Calu3 (cell line): ENCODE measurements at places on chromosomes 2 and 18. TPM values are rescaled to one million over a fixed set of nuclear protein-coding genes. Genes with fewer than 3 reads are reported as not detected.

- no peak for DNase-seq
Measured at GRCh38 chr18:63869374-63869773, 18.1 kb upstream of the SERPINB2 start.

- no peak for DNase-seq
Measured at GRCh38 chr2:219182331-219183150, 4.5 kb downstream of the RETREG2 start.

- DNase-seq = no peak
Measured at GRCh38 chr2:217960351-217960750, 42.4 kb downstream of the TNS1 start.

- peak; percentile 39 for DNase-seq
Measured at GRCh38 chr2:20447437-20448245, 767 bp downstream of the RHOB start.

GRCh38 chr2:127379712-127380355 is 7.9 kb downstream of the MAP3K2 start:
- DNase-seq = no peak

GRCh38 chr18:73270920-73271634 is 403.3 kb upstream of the NETO1 start:
- DNase-seq = no peak

- no peak for DNase-seq
Measured at GRCh38 chr2:234630801-234631261, 133.9 kb upstream of the ARL4C start.

GRCh38 chr18:48934723-48935432 is 15.9 kb downstream of the SMAD7 start:
- no peak for DNase-seq

GRCh38 chr18:77000527-77000926 is 132.1 kb downstream of the MBP start:
- peak; percentile 82 for DNase-seq

DNA sequence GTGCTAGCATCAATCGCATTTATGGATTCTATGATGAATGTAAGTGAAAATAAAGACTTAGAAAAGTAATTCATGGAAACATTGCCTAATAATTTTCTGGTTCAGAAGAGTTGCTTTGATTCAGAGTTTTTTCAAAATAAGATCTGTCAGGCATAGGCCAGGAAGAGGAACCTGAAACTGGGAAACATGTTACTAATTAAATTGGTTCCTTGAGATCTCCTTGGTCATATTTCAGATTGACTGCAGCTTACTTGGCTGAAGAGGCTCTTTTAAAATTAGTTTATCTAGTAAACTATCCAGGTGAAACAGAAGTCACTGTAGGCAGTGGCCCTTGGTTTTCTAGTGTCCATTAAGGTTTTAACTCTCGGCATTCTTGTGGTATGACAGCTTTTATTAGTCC is 27.4 kb downstream of the PPP1CB start:
- DNase-seq = no peak

- DNase-seq = no peak
Measured at GRCh38 chr18:48529796-48530195, 9.0 kb upstream of the CTIF start.

- no peak for DNase-seq
Measured at GRCh38 chr18:36547544-36547943, 250.0 kb downstream of the FHOD3 start.

DNA sequence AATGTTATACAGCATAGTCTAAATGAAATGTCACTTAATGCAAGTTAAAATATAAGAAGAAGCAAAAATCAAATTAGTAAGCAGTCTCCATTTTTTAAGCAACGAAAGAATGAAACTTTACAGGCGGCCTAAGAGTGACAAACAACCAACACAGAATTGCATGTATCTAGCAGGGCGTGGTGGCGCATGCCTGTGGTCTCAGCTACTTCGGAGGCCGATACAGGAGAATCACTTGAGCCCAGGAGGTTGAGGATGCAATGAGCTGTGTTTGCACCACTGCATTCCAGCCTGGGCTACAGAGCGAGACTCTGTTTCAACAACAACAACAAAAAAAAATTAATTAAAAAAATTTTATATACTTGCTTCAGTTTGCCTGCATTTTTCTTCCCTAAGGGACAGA is 16.6 kb downstream of the RBMS1 start:
- DNase-seq = no peak

GRCh38 chr18:832085-832681 is 20.1 kb upstream of the YES1 start:
- peak; percentile 23 for DNase-seq

- DNase-seq = no peak
Measured at GRCh38 chr18:31203096-31203793, 40.6 kb upstream of the DSC1 start.

DNA sequence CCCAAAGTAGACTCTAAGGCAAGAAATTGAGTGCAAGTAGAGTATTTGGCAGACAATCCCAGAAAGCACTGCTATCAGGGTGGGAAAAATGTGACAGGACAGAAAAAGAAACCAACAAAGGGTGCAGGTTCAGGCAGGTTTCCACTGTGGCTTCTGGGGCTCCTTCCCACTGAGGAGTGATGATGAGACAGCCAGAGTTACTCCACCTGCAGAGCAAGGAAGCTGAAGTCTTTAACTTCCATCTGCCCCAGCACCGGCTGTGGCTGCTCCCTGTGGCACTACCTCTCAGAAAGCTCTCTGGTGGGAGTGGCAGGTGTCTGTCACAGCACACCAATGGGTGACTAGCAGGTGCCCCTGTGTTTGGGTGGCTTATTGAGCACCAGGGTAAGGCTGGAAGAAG is 37.6 kb upstream of the ACKR3 start:
- no peak for DNase-seq

GRCh38 chr2:67836866-67837265 is 225.9 kb downstream of the C1D start:
- DNase-seq = no peak

- no peak for DNase-seq
Measured at GRCh38 chr2:31049916-31050588, 88.2 kb downstream of the GALNT14 start.

DNA sequence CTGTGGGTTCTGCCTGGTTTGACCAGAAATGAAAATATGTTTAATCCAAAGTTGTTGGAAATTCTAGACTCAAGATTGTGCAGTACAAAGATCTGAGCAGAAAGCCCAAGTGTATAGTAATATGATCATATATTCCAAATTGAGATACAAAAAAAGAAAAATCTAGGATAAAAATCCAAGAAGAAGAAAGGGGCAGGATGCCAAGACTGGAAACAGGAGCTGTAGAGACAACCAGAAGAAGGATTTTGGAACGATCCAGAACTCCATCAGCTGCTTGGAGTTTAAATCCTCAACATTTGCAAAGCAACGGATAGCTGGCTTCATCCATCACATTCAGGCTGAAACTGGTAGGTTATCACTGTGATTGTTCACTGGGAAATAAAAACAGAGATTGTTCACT is 333.6 kb upstream of the UBE2E3 start:
- DNase-seq = no peak

DNA sequence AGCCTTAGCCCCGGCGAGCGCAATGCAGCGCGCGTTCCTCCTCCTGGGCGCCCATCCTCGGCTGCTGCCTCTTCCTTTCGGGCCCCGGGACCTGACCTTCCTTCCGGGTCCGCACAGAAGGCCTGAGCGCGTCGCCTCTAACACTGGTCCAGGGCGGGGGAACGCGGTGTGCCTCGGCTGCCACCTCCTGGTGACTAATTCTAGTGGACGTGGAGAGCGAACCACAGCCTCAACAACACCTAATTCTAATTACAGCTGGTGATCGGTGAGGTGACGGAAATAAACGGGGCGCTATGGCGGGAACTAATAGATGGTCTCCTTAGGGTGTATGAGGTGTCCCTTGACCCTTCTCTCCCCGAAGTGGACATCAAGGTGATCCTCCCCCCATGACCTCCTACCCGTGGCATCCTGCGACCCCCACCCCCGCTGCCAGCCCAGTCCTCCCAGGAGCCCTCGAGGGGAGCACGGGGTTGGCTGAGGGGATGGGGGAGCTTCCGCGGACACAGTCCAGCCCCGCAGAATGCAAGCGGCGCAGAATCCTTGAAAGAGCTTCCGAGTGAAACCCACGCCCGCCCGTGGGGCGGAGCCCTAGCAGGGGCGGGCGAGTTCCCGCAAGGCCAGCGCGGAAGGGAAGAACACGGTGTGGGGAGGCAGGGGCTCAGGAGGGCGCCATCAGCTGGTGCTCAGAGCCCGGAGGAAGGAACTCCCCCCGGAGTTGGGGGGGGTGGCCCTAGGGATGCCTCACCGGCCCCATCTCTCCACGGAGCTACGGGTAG is 12.8 kb upstream of the HMSD start:
- peak; percentile 89 for DNase-seq

DNA sequence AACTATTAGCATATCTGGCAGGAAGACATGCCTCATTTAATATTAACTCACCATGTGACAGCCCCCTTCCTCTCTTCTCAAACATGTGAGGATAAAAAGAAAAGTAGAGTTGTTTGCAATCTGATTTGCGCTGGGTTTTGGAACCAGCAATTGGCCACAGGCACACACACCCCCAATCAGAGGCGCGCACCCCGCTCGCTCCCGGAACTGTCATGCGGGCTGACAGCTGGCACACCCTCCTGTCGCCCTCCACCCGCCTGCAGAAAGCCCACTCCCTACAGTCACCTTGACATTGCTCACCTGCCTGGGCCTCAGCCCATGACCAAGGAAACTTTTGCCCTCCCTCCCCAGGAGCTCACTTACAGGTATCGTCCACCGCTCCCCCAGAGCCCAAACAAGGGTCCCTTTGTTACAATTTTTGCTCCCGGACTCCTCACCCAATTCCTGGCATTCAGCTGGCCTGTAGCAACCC is 1.1 kb downstream of the COBLL1 start:
- DNase-seq = peak; percentile 83

- DNase-seq = no peak
Measured at GRCh38 chr2:95388856-95389244, 13.7 kb upstream of the FAHD2A start.

- no peak for DNase-seq
Measured at GRCh38 chr2:102010902-102011301, 19.1 kb downstream of the IL1R2 start.

GRCh38 chr18:53261241-53261640 is 921.2 kb downstream of the DCC start:
- no peak for DNase-seq

DNA sequence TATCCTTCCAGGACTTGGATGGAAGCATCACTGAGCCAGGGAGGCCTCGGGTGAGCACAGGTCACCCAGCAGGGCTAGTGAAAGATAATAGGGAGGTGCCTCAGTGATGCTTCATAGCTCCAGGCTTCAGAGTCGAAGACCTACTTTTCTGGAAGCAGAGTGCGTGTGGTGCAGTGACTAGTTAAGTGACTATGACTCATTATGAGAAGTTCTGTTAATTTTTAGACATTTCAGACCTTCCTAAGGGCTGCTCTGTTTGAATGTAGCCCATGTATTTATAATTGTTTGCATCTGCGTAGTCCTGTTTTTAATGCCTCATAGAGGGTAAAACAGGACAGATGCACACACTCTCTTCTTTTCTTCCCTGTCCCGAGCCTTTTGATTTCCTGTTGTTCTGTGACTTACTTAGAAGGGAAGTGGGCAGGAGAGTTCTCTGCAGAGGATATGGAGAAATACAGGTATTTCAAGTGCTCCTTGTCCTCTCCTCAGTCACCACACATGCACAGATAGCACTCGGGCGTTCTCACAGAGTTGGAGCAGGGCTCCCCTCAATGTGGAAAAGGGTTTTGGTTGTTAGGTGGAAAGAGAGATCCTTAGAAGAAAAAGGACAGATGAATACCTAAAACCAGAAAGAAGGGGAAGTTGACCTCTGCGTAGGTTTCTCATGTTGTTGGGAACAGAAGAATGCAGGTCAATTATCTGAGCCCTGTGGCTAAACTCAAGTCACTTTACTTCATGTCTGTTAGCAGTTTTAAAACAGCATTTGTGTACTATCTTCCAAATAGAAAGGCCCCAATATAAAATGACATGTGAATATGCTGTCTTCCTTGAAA is 34.7 kb downstream of the RALB start:
- peak; percentile 41 for DNase-seq

DNA sequence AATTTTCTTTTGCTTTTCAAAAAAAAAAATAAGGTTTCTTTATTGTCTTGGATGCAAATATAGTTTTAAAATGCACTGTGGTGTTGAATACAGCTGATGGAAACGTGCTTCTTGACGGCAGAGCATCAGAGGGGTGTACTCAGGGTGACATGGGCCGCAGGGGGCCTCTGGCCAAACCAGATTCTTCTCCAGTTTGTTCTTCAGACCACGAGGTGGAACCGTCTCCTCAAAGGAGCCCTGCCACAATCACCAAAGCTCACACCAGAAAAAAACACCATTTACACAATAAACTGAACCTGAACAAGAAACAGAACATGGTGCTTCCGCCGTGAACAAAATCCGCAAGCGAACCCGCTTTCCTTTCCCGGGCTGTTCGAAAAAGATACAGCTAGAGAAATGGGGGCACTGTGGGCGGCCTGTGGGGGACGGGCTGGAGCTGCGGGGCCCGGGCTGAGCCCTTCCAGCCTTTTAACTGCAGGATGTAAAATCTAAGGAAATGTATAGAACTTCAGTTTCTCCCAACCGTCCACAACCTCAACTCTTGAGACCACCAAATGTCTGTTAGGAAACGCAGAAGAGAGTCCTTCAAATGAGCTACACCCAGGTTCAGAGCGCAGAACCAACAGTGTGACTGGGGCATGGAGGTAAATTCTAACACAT is 34.5 kb downstream of the PSMG2 start:
- no peak for DNase-seq

- no peak for DNase-seq
Measured at GRCh38 chr2:142992840-142993239, 115.4 kb downstream of the KYNU start.

- DNase-seq = no peak
Measured at GRCh38 chr2:68710756-68711155, 23.9 kb upstream of the ARHGAP25 start.

DNA sequence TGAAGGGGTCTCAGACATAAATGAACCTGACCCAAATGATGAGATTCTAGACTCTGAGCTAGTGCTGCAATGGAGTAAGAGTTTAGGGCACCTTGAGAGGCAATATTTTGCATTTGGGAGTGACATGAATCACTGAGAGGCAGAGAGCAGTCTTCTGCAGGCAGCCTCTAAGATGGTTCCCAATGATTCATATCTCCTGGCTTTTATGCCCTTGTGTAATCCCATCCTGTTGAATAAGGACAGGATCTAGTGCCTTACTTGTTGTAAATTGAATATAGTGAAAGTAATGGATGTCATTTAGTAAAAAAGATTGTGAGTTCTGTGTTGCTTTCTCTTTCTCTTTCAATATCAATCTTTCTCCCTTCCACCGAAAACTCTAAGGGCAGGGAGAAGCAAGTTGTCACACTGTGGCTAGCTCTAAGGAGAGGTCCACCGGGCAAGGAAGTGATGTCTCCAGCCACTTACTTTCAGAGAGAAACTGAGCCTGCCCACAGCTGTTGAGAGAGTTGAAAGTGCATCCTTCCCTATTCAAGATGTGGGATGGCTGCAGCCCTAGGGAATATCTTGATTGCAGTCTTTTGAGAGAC is 144.7 kb downstream of the TRIB2 start:
- no peak for DNase-seq

LYPD1 gene
- total RNA-seq = 15.8 and 34.3 TPM in 2 replicates

ANKRD23 gene
- total RNA-seq = 6.5 and 7.5 TPM in 2 replicates

CELF4 gene
- 5.8 and 7.8 TPM in 2 replicates for total RNA-seq

PLA2R1 gene
- 5.1 and 5.8 TPM in 2 replicates for total RNA-seq

EVX2 gene
- not detected in 2 replicates for total RNA-seq

KCNS3 gene
- 3.5 and 5.0 TPM in 2 replicates for total RNA-seq

UGT1A10 gene
- 107 and 120 TPM in 2 replicates for total RNA-seq

IL1R2 gene
- 0.34 TPM in 1 of 2 replicates, not detected in the other for total RNA-seq

CPLX4 gene
- not detected in 2 replicates for total RNA-seq

ALPI gene
- not detected in 2 replicates for total RNA-seq

COBLL1 gene
- 44.9 and 56.9 TPM in 2 replicates for total RNA-seq

EIF5B gene
- total RNA-seq = 60.1 and 63.1 TPM in 2 replicates

RNF125 gene
- total RNA-seq = 0.50 and 0.98 TPM in 2 replicates

FAM110C gene
- total RNA-seq = 17.9 and 20.6 TPM in 2 replicates

CD28 gene
- total RNA-seq = 0.07 TPM in 1 of 2 replicates, not detected in the other

ZSWIM2 gene
- total RNA-seq = not detected in 2 replicates

NT5DC4 gene
- 10.1 and 13.6 TPM in 2 replicates for total RNA-seq
